ENCODE measurements at places on chromosomes 16 and 17.

- no peak overlapping the region for H3K27ac ChIP-seq
- no peaks in the 10 kb centered on the region for H3K36me3 ChIP-seq
- H3K27me3 ChIP-seq: no peaks in the 10 kb centered on the region
- H3K4me3 ChIP-seq: no peak overlapping the region
Measured at GRCh38 chr17:9002227-9002605, 19.1 kb upstream of the NTN1 start.

GRCh38 chr17:59683283-59683682, 23.9 kb downstream of the PTRH2 start:
- H3K36me3 ChIP-seq: peaks cover 11% of the 10 kb centered on the region
- no peak overlapping the region for H3K4me3 ChIP-seq
- no peaks in the 10 kb centered on the region for H3K27me3 ChIP-seq
- H3K4me1 ChIP-seq: no peaks in the 10 kb centered on the region
- H3K27ac ChIP-seq: no peak overlapping the region

DNA sequence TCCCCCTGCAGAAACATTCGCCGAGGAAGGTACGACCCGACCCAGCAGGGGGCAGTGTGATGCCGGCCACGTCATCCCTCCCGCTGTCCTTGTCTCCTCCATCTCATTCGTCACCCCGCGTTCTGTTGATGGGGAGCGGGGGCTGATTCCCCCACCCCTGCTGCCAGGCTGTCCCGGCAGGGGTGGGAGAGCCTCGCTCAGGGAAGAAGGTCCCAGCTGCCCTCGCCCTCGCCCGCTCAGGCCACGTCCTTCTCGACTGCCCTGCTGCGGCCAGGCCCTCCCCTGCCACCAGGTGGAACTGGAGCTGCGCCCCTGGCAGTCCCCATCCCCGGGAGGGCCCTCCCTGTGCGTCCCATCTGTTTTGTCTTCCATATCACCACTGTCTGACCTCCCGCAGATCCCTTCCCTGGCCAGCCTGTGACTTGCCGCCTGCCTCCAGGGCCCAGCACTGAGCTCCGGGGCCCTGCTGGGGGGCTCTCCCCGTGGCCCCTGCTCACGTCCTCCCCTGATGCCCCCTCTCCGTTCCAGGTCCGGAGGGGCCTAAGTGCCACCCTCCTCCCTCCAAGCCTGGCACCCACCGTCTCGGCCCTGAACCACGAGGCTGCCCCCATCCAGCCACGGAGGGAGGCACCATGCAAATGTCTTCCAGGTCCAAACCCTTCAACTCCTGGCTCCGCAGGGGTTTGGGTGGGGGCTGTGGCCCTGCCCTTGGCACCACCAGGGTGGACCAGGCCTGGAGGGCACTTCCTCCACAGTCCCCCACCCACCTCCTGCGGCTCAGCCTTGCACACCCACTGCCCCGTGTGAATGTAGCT, 20.6 kb downstream of the ADAM11 start:
- H3K36me3 ChIP-seq: no peaks in the 10 kb centered on the region
- H3K27ac ChIP-seq: no peak overlapping the region
- H3K4me3 ChIP-seq: peak overlapping the region; percentile 10
- no peaks in the 10 kb centered on the region for H3K27me3 ChIP-seq
- peak; percentile 66 for DNase-seq

DNA sequence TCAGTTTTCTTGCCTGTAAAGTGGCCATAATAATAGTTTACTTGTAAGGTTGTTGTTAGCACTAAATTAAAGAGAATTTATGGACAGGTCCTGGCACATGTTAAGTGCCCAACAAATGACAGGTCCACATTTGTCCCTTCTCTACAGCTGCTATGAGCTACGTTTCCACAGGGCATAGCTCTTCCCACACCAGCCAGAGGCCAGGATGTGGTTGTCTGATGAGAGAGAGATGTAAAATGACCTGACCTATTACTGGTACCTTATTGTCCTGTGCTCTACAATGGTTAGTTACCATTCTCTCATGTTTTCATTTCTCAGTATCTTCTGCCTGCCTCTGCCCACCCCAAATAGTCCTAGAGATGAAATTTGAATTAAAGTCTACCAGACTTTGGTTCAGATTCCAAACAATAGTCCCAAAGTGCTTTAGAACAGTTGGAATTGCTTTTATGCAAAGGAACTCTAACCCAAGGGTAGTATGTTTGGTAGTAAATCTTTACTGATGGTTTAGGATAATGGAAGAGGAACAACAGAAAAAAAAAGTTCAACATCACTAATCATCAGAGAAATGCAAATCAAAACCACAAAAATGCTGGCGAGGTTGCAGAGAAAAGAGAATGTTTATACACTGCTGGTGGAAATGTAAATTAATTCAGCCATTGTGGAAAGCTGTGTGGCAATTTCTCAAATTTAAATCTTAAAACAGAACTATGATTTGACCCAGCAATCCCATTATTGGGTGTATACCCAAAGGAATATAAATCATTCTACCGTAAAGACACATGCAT, 57.1 kb upstream of the ANKFN1 start:
- no peak overlapping the region for H3K4me3 ChIP-seq
- H3K27ac ChIP-seq: no peak overlapping the region
- no peaks in the 10 kb centered on the region for H3K36me3 ChIP-seq

DNA sequence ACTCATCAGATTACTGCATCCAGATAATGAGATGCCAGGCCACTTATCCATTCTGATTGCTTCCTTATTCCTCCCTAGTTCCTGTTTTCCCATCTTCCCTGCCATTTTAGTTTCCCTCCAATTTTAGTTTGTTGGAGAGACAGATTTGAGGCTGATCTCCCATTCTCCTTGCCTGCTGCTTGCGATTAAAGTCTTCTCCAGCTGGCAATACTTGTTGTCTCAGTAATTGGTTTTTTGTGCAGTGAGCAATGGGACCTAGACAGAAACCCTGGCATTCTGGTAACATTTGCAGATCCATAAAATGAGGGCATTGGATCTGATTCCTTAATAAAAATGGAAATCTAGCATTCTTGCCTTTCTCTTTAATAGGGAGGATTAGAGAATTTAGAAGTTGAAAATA, 17.6 kb upstream of the ELAC2 start:
- no peaks in the 10 kb centered on the region for H3K36me3 ChIP-seq
- no peak overlapping the region for H3K27ac ChIP-seq
- no peak overlapping the region for H3K4me3 ChIP-seq

GRCh38 chr16:55130911-55131310, 193.1 kb upstream of the IRX6 start:
- H3K27ac ChIP-seq: no peak overlapping the region
- no peaks in the 10 kb centered on the region for H3K27me3 ChIP-seq
- no peak for DNase-seq
- no peaks in the 10 kb centered on the region for H3K36me3 ChIP-seq
